ENCODE measurements at places on chromosomes 12 and 14.

DNA sequence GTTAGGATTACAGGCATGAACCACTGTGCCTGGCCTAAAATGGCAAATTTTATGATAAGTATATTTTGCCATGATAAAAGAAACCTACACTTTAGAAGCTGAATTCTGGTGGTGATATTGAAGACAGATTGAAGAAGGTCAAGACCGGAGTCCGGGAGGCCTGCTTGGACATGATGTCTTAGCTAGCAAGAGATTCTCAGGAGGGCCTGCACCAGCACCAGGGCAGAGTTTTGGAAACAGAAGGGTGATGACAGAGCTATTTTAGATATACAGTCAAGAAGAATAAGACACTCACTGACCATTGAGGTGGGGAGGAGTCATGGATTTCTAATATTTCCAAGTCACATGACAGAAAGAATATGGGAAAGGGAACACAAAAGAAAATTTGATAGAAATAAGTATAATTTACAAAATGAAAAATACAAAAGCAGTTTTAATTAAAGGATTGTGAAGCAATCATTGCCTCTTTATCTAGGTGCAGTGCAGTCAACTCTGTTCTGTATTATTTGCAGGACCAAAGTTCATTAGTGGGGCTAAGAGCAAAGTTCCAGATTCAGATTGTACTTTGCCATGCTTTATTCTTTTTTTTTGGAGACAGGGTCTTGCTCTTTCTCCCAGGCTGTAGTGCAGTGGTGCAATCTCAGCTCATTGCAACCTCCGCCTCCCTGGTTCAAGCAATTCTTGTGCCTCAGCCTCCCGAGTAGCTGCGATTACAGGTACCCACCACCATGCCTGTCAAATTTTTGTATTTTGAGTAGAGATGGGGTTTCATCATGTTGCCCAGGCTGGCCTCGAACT, 9.3 kb upstream of the PPP4R3A start:
- no peak for DNase-seq

DNA sequence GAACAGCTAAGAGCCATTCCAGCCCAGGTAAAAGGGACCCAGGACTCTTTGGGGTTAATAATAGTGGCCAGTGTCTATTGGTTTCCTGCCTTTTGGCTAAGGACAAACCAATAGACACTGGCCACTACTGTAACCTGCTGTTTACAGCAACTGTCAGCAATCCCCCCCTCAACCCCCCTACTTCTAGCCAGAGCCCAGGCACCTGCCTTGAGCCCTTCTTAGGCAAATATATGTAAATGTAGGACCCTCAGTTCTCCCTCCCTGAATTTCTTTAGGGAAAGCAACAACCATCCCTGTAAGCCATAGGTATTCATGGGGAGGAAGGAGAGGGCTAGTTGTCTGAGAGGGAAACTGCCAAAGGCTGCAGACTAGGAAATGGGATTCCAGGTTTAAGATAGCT, 22.3 kb downstream of the HOXC4 start:
- DNase-seq = no peak

- DNase-seq = no peak
Observed at GRCh38 chr12:109264943-109265650, 44.0 kb downstream of the FOXN4 start.

DNA sequence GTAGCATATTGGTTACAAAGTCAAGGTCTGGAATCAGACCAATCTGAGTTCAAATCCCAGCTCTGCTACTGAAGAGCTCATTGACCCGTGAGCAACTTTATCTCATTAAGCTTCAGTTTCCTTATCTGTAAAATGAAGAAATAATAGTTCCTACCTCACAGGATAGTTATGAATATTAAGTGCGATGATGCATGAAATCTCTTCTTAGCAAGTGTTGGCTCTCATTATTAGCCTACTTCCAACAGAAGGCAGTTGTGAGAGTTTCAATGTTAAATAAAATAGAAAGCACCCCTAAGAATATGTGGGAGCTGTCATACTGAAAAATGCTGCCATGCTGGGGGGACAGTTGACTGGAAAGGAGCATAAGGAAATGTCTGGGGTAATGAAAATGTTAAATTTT, 39.0 kb upstream of the ITPR2 start:
- no peak for DNase-seq

DNA sequence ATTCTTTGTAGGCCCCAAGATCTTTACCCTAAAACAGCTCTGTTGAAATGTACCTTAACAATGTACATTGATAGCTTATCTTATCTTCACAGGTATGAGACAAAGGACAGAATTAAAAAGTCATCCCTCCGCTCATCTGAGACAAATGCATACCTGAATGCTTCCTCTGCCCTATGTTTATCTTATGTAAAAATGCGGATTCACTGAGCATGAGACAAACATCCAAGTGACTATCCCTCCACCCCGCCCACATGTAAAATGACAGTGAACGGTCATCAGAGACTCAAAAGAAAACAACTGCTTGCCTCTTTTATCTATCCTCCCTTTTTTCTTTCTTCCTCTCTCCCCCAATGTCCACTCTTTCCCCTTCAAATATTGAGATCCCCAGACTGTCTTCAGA, 37.2 kb upstream of the ZNF740 start:
- no peak for DNase-seq

DNA sequence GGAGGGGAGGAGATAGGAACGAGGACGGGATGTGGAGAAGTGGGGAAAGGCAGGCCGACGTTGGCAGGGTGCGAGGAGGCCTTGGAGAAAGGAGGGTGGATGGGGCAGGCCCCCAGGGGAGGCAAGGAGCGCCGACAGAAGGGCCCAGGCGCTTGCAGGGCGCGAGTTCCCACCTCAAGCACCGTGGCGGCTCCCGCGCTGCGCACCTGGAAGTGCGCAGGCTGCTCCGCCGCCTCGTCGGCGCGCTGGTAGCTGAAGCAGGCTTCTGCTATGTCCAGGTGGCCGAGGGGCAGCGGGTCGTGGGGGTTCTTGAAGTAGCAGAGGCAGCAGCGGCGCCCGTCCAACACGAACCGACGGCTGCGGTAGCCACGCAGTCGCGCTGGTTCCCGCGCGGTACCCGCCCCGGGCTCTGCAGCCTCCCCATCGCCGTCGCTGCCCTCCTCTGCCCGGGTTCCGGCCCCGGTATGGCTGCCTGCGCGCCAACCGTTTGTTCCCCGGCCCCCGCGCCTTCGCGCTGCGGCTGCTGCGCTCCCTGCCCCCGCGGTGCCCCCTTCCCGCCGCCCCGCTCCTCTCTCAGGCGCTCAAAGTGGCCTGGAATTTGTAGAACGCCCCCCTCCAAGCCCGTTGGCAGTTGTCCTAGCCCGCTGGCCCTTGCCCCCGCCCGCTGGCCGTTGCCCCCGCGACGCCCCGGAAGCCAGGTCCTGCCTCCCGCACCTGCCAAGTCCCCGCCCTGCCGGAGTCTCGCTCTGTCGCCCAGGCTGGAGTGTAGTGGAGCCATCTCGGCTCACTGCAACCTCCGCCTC, 1.1 kb upstream of the ACTR6 start:
- DNase-seq = peak; percentile 69

GRCh38 chr12:74903522-74903921, 306.1 kb downstream of the KCNC2 start:
- DNase-seq = no peak

All from GM18507 (cell line).